ENCODE measurements at places on chromosomes 12 and 14.

DNA sequence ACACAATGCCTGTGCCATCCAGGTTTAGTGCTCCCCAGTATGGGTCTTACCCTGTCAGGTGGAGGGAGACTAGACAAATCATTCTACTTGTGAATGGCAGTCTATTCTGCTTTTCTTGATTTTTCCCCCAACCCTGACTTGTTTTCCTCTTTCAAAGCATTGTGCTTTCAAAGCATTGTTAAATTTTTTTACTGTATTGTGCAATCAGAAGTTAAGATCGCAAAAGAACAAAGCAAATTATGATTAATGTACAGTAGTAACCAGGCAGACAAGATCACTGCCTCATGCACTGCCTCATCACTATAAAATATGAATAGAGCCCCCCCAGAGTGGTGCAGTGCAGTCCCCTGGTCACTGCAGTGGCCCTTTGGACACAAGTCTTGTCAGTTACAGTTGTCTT, 14.1 kb downstream of the GABARAPL1 start:
- no peak for DNase-seq

DNA sequence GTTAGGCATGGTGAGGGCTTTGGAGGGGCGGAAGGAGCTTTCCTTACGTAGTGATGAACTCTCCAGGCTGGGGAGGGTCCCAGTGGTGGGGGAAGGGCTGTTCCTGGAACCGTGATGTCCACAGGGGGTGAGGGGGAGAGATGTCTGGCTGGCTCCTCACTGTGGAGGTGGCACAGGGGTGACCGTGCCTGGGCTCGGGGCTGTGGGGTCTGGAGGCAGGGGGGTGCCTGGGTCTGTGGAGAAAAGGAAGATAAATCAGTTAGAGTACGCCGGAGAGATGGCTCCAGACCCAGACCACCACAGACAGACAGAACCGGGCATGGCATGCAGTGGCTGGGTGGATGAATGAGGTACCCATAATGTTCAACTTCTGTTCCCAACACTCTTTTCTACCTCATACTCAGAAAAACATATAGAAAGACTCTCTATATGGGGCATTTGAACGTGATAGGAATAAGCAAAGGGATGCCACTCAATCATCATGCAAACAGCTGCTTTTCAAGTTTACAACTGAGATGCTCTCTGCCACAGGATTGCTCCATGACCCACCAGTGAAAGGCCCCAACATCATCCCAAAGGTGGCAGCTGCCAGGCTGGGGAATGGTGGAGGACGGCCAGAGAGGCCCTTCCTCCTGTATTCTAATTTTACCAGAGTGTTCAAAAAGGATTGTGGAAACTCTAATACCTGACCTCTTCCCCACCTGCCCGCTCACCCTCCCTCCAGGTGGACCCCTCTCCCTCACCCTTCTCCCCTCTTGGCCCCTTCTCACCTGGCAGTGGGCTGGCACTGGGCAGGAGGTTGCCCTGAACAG, 5.6 kb downstream of the MYL6 start:
- DNase-seq = no peak

GRCh38 chr12:87782838-87783237, 246.4 kb downstream of the C12orf50 start:
- no peak for DNase-seq

GRCh38 chr12:90519285-90519684, 435.7 kb downstream of the CCER1 start:
- DNase-seq = no peak

- no peak for DNase-seq
These were observed 8.6 kb downstream of the DDN start for GRCh38 chr12:48990552-48990951.

DNA sequence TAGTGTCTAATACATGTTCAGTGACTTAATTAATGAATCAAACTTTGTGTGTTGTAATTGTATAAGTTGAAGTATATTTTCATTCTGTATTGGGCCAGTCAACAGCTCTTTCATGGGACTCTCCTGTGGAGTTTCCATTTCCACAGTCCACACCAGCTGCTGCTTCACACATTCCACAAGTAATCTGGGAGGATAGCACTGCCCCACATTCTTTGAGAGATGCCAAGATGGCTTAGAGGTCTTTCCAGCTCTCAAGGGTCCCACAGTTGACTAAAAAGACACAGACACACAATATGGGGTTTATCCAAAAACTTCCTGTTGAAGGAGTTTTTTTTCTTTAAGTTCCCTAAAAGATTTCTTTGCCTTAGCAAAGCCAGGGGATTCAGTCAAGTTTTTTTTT, 408.3 kb downstream of the AACS start:
- DNase-seq = no peak

- no peak for DNase-seq
These were observed 19.2 kb upstream of the PAPOLA start for GRCh38 chr14:96482986-96483385.

GRCh38 chr14:104678901-104679705, 10.3 kb upstream of the INF2 start:
- no peak for DNase-seq

DNA sequence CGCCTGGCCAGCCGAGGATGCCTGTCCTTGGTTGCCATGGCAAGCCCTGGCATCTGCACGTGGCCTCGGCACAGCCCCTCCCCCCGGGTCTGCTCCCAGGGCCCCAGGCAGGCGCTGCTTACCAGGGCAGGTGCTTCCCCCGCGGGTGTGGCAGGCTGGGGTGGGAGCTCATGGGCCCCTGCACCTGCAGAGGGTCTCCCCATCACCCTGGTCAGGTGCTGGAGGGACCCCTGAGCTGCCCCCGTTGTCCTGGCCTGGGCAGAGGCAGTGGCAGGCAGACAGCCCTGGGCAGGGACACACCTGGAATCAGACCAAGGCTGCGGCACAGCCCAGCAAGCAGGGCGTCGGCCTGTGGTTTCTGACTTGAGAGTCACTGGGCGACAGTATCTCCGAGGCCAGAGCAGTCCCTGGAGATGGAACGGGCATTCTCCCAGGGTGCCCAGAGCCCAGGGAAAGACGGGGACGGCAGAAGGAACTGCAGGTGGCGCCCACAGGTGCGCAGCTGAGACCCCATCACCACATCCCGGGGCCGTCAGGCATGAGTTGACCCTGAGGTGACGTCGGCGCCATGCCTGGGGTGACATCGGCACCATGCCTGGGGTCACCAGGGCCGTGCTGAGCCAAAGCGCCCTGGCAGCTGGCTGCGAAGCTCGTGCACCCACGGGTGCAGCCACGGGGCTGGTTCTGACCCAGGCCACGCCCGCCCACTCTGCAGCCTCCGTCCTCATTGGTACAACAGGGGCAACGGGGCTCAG, 56.1 kb upstream of the FBRSL1 start:
- no peak for DNase-seq

DNA sequence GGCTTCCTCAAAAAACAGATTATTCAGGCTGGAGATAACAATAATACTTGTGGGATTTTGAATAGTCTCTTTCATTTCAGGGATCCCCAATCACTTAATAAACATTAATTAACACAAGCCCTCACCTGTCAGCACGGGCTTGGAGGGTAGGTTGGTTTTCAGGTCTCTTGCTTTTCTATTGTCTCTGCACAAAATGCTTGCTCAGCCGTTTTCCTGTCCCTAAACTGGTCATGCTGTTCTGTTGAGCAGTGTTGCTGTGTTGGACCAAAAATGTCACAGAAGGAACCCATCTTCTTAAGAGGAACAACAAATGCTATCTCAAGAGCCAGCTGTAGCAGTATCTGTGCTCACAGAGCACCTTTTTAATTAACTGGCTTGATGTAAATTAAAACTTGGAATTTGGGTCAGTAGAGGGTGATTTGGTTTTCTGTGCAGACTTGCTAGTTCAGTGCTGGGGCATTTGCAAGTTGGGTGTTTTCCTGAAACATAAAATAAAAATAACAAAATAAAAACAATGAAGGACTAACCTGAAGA, 231.8 kb upstream of the CRY1 start:
- no peak for DNase-seq

DNA sequence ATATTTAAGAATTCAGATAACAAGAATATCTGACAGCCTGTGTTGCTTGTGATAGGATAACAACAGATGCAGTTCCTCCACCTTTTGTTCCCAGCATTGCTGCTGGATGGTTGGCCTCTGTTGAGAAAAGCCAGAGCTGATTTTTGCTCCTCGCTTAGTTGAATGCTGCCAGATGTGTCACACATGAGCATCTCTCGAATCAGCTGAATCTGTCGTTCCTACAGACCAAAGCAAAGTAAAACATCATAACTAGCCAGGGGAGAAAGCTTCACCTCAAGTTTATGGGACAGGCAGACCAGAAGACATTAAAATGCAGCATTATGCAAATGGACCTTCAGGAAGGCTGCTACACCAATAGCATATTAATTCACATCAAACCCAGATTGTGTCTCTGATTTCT, 20.1 kb downstream of the RACGAP1 start:
- DNase-seq = no peak

- DNase-seq = no peak
These were observed 47.2 kb downstream of the ARMH4 start for GRCh38 chr14:58104808-58105207.

GRCh38 chr12:98744680-98745079, 99.6 kb downstream of the APAF1 start:
- DNase-seq = no peak

DNA sequence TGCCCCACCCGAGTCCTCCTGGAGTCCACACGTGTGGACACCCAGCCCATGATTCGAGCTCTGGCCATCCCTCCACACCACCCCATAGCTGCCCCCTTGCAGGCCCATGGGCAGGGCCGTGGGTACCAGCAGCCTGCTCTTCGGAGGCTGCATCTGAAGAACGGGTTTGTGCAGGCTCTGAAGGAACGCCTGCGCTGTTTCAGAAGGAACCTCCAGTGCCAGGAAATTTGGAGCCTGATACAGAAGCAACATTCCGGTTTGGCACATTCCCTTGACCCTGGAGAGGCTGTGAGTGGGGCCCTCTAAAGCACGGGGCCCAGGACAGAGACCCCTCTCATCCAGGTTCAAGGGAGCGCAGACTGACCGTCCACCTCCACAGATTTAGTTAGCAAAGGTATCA, 57.0 kb downstream of the ZNF664 start:
- DNase-seq = no peak

DNA sequence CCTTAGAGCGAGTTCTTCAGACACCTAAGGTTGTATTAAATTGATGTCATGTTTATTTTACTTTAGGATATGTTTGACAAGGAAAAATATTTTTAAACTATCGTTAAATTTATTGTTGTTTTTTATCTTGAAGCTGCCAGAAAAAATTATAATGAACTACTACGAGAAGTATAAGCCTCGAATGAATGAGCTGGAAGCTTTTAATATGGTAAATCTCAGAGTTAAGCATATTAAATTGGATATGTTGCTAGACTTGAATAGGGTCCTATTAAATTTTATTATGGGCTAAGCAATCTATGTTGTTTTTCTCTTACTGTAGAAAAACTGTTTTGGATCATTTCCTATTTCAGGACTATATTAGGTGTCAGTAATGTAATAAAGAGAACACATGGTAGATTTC, 118.2 kb downstream of the METTL25 start:
- DNase-seq = no peak

DNA sequence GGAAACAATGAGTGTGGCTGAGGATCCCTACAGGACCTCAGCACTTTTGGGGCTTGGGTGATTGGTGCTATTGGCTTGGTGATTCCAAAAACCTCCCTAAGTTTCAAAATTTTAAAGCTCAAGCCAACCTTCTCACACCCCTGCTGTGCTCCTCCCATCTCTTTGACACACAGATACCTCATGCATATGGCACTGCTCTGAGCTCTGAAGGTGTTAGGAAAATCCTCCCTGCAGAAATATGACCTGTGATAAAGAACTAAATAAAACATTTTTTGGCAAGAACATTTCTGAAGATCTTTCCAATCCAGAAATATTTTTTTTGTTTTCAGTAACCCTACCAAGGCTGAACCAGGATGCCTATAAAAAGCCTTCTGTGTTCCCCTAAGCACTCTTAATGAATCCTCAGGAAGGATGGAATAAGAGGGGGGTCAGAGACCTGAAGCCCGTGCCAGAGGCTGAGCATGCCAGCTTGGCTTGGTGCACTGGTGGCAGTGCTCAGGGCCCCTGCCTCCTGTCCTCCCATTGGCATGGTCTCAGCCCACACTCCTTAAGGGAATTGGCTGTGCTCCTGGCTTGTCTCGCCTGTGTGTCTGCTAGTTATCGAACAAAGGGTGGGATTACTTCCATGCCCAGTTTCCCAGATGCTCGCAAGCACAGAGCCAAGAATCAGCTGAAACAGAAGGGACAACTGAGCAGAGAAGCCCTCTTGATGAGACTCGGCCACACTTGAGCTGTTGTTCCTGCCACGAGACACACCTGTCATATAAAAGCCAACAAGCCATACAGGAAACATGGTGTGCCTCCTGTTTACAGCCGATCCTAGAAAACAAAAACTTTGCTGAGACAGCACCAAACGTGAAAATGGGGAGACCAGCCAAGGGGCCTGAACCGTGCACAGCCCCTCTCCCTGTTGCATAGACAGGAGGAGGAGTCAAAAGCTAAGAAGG, 132.7 kb upstream of the EEA1 start:
- no peak for DNase-seq

- DNase-seq = no peak
These were observed 268.2 kb downstream of the ALG10 start for GRCh38 chr12:34290381-34290995.

GRCh38 chr12:108638141-108638827, 4.6 kb upstream of the SELPLG start:
- no peak for DNase-seq

DNA sequence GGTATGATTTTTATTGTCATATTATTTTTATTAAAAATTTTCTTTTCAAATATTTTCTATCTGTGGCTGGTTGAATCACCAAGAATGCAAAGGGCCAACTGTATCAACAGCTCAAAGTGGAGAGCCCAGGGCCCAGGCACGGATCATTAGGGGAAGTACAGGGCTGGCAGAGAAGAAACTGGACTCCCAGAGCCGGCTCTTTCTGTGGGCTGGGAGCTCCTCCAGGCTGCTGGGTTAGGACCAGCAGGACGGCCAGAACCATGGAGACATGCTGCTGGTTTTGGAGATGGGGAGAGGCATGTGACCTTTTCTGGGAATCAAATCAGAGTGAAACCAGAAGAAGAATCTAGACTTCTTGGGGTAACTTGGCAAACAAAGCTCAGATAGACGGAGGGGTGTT, 220.5 kb downstream of the CACNA1C start:
- DNase-seq = no peak

GRCh38 chr12:19893514-19893913, 454.2 kb downstream of the AEBP2 start:
- no peak for DNase-seq

- DNase-seq = no peak
These were observed 22.4 kb upstream of the MARK3 start for GRCh38 chr14:103362780-103363179.

DNA sequence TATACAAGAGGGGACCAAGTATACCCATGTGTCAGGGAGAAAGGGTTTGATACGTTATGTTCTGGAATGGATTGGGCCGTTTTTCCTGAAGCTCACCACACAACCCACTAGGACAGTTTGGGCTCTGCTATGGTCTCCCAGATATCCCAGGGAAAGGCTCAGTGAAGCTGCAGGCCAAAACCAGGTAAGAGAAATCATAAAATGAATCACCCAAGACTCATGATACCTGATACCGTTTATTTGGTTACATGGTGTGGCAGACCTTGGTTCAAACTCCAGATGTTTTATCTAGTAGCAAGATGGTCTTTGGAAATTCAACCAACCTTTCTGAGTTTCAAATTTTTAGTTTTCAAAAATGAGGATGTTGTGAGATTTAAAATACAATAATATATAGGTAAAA, 177.6 kb downstream of the C12orf75 start:
- DNase-seq = no peak
